ENCODE measurements at places on chromosomes 3 and 15.

GRCh38 chr3:52277972-52278509 lies 408 bp downstream of the WDR82 start:
- DNase-seq: peak; percentile 67

DNA sequence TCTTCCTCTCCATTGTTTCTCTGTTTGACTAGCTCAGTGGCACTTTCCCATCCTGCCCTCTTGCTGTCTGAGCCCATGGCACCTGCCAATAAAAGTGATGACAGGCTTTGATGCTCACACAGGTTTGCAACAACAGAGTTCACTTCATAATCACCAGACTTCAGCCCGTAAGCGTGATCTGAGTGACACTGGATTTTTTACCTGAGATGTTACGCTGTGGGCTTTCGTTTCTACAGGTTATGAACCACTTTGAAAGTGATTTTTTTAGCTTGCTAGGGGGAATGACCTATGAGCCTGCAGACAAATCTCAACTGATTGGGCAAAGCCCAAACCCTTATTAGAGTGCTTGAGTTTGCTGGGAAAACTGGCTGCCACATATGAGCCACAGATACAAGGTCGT lies 173.9 kb upstream of the ICE2 start:
- no peak for DNase-seq

DNA sequence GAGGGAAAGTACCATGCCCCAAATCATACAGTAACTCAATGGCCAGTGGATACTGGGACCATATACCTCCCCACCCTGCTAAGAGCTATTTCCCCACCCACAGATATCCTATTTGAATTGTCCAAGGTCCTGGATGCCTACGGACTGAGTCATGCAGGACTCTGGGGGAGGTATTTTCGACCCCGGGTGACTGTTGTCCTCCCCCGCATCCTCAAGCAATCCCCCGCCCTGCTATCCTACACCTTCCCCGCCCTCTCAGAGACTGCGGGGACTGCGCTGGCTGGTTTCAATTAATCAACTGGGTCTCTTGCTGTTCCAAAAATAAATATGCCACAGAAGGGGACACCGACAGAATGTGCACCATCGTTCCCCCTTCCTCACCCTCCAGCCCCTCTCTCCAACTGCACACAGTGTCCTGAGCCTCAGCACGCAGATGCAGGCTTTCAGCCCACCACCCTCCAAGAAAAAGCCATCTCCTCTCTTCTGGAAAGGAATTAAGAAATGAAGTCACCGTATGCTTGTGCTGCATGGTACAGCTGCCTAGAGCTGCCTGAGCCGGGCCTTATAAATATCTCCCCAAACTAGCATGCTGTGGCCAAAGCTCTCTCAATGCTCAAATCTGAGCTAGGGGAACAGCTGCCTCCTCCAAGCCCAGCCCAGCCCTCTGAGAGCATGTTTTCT lies 8.1 kb downstream of the CAV3 start:
- DNase-seq: no peak

DNA sequence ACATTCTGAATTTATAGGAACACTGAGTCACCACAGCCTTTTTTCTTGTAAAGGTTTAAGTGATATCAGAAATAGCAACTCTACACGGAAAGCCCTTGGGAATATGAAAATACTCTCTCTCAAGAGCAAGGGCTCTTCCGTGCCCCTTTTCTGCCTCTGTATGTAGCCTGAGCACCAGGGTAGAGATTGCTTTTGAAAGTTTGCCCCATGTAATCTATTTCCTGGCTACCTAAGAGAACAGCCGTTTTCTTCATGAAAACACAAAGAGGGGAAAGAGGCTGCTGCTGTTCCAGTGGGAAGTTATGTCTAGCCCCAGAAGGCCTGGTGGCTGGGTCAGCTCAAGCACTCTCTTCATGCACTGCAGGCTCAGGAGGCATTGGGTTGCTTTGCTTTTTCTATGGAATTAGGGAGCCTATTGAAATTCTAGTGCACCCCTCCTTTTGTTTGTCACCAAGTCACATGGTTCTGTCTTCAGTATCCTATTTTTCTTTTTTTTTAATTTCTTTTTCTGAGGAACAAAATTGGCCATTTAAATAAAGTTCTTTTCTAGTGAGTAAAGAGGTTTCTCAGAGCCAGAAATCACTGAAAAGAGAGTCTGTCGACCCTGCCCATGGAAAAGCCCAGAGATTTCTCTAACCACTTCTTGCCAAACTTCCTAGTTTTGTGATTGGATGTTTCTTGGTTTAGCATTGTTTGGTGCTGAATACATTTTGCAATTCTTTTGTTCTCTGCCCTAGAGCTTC lies 39.5 kb downstream of the TIGIT start:
- no peak for DNase-seq

DNA sequence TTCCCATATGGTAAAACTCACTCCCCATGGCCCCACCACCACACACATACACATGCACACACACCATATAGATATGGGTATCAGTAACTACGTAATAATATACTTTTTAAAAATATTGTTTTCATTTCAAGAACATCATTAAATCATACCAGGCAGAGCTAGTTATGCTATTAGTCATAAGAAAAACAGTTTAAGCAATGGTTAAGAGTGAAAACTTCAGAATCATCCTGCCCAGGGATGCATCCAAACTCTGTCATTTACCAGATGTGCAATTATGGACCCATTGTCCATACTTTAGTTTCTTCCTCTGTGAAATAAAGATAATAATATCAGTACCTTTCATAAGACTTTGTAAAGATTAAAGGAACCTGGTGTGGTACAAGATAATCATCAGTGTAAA lies 608.3 kb downstream of the RBMS3 start:
- DNase-seq: no peak

DNA sequence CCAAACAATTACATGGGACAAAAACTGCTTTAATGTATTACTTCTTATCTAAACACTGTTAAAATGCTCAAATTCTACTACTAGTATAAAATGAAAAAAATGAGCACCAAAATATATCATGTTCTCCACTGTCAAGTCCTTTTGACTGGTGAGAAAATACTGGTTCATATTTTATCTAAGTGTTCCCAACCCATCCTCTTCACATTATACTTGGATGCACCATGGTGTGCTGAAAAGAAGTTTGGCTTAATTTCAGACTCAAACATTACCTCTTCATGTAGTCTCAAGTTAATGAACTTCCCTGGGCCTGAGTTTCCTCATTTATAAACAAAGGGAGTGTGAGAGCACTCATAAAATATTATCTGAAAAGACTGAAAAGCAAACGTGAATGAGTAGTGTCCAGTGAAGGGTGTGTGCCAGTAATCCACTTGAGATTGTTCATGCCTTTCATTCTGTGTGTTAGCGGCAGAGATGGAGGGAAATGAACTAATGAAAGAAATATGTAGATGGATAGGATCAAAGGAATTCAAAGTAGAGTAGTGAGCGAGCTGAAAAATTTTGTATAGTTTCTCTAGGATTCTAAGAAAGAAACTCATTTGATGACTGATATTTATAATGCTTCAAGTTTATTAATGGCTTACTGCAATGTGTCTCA lies 263.2 kb downstream of the NLGN1 start:
- no peak for DNase-seq

DNA sequence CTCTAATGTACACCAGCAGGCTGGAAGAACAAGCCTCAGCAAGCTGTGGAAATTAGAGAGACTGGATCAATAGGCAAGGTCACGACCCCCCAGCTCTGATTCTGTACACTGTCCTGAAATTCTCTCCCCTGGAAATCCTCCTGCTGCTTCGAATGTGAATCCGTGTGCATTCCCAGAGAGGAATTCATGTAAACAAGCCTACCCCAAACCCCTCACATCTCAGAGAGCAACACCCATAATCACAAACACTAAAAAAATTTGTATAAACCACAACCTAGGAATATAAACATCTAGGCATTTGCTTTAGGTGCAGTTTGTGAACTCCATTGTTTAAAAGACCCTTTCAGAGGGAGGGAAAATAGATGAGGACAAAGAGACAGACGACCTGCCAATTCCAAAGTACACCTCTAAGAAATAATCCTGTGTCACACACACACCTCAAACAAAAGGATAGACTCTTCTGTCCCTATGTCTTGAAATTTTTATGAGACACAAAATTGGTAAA lies 325.2 kb downstream of the WDR72 start:
- DNase-seq: no peak

DNA sequence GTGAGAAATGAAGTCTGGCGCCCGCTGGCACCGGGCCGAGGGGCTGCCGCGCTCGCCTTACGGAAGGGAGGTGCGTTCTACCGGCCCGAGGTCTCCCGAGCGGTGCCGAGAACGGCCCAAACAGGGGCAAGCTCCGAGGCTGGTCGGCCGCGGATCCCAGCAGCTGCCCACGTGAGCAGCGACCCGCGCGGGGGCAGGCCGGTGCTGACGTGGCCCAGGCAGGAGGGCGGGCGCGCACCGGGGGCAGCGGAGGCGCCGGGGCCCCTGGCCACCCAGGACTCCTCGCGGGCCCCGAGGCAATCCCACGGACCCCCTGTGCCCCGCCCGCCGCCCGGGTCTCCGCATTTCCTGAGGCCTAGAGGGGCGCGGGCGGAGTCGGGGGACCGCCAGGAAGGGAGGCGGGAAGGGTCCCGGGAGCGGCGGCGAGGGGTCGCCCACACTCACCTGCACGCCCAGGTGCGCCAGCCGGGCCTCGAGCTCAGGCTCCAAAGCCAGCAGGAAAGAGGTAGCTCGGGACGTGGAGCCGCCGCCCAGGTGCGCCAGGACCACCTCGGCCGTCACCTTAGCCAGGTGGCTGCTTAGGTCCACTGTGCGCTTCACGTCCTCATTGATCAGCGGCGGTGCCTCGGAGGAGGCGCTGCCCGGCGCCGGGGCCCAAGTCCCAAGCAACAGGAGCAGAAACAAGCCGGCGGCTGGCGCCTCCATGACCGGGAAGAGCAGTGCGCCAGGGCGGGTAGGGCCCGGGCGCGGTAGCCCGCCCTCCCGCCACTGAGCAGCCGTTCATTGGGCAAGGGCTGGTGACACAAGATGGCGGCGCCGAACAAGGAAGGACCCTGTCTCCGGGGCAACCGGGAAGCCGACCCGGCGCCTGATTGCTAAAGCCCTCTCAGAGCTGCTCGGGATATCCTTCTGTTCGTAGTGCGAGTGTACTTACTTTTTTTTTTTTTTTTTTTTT lies at the start of gene RPN1:
Gene RPN1, minus strand, starts transcription at position 723 of the 955 bp plus-strand sequence. Its CDS starts 18 bp downstream, at position 705.
- peak; percentile 96 for DNase-seq

GRCh38 chr3:151227807-151228665 lies 25.0 kb upstream of the GPR171 start:
- peak; percentile 77 for DNase-seq

- DNase-seq: no peak
Measured at GRCh38 chr15:36773698-36774097, 194.3 kb downstream of the CDIN1 start.

- DNase-seq: no peak
Measured at GRCh38 chr15:67397139-67397538, 123.8 kb upstream of the C15orf61 start.

DNA sequence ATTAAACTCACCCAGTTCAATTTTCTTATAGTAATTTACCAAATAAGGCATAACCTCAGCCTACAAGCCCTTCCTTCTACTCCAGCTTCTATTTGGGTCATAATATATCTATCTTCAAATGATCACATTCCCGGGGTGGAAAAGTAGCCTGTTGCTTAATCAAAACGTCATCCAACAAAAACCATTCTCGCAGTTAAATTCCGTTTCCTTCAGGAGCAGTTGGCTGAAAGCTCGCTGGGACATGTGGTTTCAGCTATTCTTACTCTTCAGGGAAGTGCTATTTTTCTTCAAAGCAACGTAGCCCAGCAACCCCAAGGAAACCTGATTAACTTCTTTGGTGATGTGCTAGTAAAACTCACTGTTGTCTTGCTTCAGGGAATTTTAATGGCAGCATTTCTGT lies 59.6 kb downstream of the MAGI1 start:
- no peak for DNase-seq

DNA sequence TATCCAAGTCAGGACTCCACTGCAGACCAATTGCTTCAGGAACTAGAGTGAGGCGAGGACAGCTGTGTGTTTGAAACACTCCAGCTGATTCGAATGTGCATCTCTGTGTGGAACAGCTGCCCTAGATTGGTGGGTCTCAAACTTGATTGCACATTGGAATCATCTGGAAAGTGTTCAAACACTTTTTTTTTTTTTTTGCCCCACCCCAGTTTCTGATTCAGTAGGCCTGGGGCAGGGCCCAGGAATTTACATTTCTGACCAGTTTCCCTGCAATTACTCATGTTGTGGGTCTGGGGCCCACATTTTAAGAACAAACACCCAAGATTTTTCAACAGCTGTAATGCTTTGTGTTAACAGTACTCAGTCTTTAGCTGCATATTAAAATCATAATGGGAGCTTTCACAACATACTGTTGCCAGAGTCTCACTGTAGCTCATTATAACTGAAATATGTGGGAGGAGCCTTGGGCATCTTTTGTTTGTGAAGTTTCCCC lies 156.6 kb downstream of the NR1D2 start:
- DNase-seq: no peak

DNA sequence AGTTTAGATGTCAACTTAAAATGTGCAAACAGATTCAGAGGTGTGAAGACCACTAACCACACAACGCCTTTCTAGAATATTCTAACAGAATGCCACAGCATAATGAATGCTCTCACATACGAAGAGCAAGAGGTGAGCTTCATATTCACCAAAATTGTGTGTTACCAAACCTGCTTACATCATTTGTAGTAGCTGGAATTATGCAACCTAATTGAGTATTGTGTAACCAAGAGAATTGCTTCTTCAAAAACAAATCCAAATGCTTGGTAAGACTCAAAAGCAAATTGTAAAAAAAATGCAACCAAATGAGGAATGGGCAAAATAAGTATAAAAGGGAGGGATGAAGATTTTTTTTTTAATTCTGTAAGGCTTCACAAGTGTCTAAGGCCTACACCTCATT lies 160.7 kb downstream of the TAFA4 start:
- DNase-seq: no peak

DNA sequence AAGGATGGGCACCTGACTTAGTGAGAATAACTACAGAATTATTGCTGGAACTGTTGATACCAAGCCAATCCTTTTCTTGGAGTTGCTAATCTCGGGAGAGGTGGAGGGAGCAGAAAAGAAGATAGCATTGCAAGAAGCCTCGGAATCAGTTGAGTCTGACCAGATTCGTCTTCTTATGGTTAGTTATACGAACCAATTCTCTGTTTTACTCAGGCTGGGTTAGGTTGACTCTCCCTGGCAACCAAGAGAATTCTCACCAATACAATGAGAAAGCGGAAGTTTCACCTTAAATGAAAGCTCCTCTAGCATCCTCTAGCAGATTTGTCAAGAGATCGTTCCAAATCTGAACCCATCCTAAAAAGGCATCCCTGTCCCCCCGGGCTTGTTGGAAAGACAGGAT lies 43.5 kb upstream of the UBE2E1 start:
- no peak for DNase-seq

DNA sequence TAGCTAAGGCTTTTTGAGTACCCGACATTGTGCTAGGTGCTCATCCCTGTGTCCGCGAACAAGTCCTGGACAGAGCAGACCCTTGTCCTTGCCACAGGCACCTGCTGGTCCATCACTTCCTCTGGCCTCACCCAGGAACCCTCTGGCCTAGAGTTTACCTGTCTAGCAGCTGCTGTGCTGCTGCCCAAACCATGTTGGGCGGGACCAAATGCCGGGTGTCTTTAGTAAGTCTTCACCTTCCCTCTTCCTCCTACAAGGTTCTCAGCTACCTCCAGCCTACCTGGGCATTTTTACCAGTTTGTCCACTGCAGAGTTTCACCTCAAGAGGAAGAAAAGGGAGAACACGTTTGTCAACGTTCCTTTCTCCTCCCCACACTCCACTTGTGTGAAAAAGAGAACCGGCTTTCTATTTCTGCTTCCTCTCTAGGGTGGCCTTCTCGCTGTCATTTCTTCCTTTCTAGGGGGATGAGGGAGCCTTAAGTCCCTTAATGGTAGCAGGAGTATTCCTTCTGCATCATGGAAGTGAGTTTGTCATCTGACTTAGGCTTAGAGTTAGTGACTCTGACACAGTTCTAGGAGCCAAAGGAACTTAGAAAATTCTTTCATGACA lies 80.4 kb upstream of the GCNT3 start:
- no peak for DNase-seq
